Uterus (tissue), 4 donors: ENCODE measurements at places on chromosomes 3 and 15. TPM values are rescaled to one million over a fixed set of nuclear protein-coding genes. Genes with fewer than 3 reads are reported as not detected.

DNA sequence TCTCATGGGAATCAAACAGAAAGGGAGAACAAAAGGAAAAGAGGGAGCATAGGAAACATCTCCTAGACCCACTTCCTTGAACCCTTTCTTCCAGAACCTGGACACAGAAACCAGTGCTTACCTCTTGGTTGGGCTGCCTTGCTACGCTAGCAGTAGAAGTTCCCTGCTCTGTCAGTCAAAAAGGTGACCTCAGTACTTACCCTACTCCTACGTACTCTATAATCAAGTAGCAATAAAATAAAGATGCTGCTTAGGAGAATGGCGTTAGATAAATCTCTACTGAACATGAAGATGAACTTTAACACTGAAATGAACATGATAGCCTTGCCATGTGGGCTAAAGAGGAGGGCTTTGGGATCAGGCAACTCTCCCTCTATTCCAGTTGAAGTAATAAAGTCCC, 7.4 kb downstream of the VEPH1 start:
- DNase-seq, result no peak

DNA sequence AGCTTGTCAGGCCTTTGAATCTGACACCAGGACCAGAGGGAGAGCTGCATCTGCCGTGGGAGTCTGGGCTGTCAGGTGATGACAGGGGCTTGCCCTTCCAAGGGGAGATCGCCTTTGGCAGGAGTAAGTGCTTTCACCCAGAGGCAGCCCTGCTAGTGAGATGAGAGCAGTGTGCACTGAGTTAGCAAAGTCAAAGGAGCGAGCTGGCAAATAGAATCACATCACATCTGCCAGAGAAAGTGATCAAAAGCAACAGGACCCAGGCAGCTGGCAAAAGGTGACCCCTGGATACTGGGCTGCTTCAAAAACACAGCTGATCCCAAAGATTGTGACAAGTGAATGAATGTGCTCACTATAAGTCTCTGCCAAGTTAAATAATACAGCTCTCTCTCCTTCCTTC, 36.1 kb upstream of the PYDC2 start:
- no peak for DNase-seq

GRCh38 chr3:188926741-188927511, 244.8 kb upstream of the TPRG1 start:
- no peak for DNase-seq

The GPR62 gene
- total RNA-seq, result 0.28 TPM

- no peak for DNase-seq
Observed at GRCh38 chr15:99744142-99744541, 10.9 kb upstream of the LYSMD4 start.

The SKOR1 gene
- total RNA-seq, result not detected

DNA sequence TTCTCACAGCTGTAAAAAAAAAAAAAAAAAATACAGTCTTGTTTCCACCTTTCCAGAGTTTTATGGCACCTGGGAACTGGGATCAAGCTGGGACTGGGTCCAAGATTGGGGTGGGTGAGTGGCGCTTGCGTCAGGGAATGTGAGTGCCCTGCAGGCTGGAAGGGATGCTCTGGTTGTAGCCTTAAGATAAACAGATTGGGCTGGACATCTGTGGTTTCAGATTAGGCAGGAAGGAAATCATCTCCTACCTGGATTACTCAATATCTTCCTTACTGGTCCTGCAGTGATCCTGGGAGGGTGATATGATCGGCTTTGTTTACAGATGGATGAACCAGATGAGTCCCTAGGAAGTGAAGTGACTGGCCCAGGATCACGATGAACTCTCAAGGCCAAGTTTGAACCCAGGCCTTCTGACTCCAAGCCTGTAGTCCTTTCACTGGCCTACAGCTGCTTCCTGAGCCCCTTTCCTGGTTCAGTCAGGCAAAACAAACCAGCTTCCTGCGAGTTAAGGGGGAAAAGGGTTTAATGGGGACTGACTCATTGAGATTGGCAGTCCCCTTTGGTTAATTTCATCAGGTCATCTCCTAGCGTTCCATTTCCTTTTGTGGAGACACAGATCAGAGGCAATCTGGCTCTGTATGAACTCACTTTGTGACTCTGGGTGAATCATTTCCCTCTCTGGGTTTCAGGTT, 179.8 kb downstream of the THSD4 start:
- DNase-seq, result peak; percentile 33

- no peak for DNase-seq
Observed at GRCh38 chr15:51401872-51402517, 60.5 kb downstream of the GLDN start.

DNA sequence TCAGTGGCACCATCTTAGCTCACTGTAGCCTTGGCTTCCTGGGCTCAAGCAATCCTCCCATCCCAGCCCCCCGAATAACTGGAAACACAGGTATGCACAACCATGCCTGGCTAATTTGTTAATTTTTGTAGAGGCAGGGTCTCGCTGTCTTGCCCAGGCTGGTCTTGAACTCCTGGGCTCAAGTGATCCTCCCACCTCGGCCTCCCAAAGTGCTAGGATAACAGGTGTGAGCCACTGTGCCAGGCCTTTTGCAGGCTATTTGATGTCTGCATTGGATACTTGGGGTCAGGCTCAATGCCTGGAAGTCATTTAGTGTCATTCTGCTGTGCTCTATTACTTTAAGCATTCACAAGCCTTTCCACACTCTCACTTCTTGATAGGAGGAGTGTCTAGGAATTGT, 17.6 kb downstream of the LIMD1 start:
- no peak for DNase-seq

DNA sequence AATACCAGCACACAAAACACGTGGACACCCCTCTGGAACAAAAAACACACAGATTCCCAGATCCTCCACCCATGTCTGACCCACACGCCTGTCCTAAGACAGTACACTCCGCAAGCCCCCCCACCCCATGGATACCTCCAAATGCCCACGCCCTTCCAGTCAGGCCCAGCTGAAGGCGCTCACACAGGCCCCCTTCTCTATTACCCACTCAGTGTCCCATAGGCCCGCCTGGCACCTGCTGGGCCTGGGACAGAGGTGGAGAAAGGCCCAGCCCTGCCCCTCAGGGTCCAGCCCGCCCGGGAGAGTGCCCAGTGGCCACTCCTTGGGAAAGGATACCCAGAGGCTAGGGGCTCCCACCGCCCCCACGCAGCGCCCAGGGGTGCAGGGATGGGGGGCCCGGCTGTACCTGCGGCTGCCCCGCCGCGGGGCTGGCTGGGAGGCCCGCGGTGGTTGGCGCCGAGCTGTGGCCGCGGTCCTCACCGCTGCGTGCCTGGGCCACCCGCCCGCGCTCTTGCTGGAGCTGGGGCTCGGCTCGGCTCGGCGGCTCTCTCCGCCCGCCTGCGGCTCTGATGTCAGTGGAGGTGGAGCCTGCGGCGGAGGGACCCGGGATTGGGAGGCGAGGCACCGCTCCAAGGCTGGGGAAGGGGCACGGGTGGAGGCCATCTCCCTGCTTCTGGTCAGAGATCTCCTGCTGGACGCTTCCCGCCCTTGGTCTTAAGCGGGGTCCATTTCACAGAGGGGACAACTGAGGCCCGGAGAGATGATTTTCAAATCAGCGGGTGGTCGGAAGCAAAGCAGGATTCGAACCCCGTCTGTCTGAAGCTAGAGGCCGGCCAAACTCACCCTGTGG, at the start of gene CAMK1:
Gene CAMK1, minus strand, starts transcription at position 522 of the 850 bp plus-strand sequence. CDS start 2,198 bp downstream, outside the sequence.
- peak; percentile 85 for DNase-seq

The IL12A gene
- not detected for total RNA-seq

GRCh38 chr3:180961087-180961486, 28.4 kb downstream of the DNAJC19 start:
- no peak for DNase-seq

The P3H2 gene
- total RNA-seq, result 25.7 TPM

DNA sequence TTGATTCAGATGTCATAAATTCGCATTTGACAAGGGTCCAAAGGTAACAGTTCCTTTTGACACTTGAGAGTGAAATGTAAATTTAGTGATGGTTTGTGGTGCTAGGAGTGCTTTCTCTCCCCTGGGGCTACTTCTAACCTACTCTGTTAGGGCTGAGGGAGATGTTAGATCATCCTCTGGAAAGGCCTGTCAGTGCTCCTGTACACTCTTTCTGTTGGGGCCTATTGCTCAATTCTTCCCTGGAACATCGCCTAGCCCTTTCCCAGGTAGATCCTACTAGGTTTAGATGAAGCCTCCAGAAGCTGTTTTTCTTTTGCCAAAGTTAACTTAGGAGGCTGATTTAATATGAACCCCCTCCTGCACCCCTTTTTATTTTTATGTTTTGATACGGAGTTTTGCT, 1.4 kb downstream of the PCCB start:
- no peak for DNase-seq

- DNase-seq, result no peak
Observed at GRCh38 chr3:39814007-39814406, 4.6 kb downstream of the MYRIP start.

The KNG1 gene
- total RNA-seq, result not detected

GRCh38 chr3:196634224-196634623, 5.3 kb upstream of the NRROS start:
- DNase-seq, result no peak

- no peak for DNase-seq
Observed at GRCh38 chr3:51673181-51673801, 2.2 kb downstream of the TEX264 start.

The RPL39L gene
- total RNA-seq, result 3.5 TPM

DNA sequence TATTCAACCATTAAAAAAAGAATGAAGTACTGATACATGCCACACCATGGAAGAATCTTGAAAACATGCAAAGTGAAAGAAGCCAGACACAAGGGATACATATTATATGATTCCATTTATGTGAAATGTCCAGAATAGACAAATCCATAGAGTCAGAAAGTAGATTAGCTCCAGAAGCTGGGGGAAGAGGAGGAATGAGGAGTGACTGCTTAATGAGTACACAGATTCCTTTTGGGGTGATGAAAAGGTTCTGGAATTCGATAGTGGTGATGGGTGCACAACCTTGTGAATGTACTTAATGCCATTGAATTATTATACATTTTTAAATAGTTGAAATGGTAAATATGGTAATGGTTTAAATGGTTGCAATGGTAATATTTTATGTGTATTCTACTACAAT, 90.6 kb upstream of the SPATA12 start:
- DNase-seq, result no peak

GRCh38 chr15:51108933-51109550, 14.3 kb upstream of the TNFAIP8L3 start:
- peak; percentile 48 for DNase-seq

The LAMB2 gene
- 430 TPM for total RNA-seq

DNA sequence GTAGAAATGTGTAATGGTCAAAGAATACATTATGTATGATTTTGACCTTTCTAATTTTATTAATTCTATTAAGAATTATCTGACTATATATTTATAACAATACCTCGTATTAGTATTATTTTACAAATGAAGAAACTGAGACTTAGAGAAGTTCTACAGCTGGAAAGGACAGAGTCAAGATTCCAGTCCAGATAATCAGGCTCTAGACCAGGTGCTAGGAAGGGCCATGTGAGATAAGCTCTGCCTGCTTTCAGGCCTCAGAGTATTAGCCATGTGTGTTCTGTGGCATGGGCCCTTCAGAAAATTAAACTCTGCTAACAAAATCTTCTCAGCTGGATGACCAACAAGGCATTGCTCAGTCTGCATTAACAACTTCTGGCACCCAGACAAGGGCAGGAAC, 87.5 kb downstream of the CD200R1L start:
- no peak for DNase-seq

The CACNA1D gene
- 0.88 TPM for total RNA-seq

- DNase-seq, result no peak
Observed at GRCh38 chr3:60708191-60708975, 542.9 kb downstream of the FHIT start.

The IQCF5 gene
- not detected for total RNA-seq

The FETUB gene
- not detected for total RNA-seq

- peak; percentile 91 for DNase-seq
Observed at GRCh38 chr15:31396881-31397560, 70.4 kb downstream of the KLF13 start.

The MED12L gene
- total RNA-seq, result 12.7 TPM

DNA sequence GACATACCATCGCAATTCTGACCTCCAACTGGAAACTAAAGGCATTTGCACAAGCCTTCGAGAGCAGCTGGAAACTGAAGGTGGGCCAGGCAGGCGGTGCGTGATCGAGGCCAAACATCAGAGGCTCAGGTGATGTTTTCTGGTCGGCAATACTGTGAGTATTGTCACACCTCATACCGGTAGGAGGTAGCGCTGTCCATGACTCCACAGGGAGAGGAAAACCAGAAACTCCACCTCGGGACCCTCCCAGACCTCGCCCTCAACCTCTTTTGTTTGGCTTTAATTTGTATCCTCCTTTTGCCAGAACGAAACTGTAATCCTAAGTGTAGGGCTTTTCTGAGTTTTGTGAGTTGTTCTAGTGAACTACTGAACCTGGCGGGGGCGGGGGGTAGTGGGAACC, 43.6 kb downstream of the LDHAL6B start:
- DNase-seq, result no peak

- DNase-seq, result peak; percentile 86
Observed at GRCh38 chr3:40971191-40972168, 227.8 kb upstream of the CTNNB1 start.

DNA sequence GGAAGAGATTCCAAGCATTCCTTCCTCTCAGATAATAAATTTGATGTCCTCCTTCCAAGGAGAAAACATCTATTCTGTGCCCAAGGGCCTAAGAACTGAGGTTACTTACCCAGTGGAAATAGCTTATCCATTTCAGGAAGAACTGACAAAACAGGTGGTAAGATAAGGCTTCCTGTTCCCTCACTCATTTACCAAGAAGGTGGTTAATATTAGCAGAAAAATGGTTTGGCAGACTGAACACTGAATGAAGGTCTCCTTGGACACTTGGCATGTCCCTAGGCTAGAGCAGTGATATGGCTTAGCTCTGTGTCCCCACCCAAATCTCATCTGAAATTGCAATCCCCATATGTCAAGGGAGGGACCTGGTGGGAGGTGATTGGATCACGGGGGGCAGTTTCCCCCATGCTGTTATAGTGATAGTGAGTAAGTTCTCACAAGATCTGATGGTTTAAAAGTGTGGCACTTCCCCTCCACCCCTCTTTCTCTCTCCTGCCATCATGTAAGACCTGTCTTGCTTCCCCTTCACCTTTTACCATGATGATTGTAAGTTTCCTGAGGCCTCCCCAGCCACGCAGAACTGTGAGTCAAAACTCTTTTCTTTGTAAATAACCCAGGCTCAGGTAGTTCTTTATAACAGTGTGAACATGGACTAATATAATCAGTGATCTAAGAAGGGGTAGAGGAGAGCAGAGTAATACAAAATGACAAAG, 127.4 kb downstream of the ST8SIA2 start:
- DNase-seq, result no peak

The ABHD17C gene
- total RNA-seq, result 0.29 TPM

- no peak for DNase-seq
Observed at GRCh38 chr15:98484914-98485313, 163.4 kb upstream of the IGF1R start.

GRCh38 chr3:28564211-28564610, 215.6 kb upstream of the AZI2 start:
- DNase-seq, result no peak
